H9 (cell line): ENCODE measurements at places on chromosomes 3 and 15.

- no peak for DNase-seq
- H3K27me3 ChIP-seq, result no peaks in the 10 kb centered on the region
- H3K4me1 ChIP-seq, result no peaks in the 10 kb centered on the region
- H3K36me3 ChIP-seq, result no peaks in the 10 kb centered on the region
Observed at GRCh38 chr3:171982828-171983227, 56.5 kb upstream of the FNDC3B start.

- H3K36me3 ChIP-seq, result no peaks in the 10 kb centered on the region
- no peak overlapping the region for H3K4me3 ChIP-seq
- H3K4me1 ChIP-seq, result no peaks in the 10 kb centered on the region
- no peak for DNase-seq
- H3K27me3 ChIP-seq, result no peaks in the 10 kb centered on the region; the same call in 1 of the 2 replicates
- no peak overlapping the region for H3K27ac ChIP-seq
Observed at GRCh38 chr15:84953726-84954125, 27.9 kb upstream of the PDE8A start.

- DNase-seq, result no peak
- H3K27me3 ChIP-seq, result no peaks in the 10 kb centered on the region
- H3K36me3 ChIP-seq, result peaks cover 14% of the 10 kb centered on the region
Observed at GRCh38 chr3:143956838-143957237, 14.8 kb upstream of the DIPK2A start.

GRCh38 chr3:160531311-160531710 lies 34.1 kb downstream of the KPNA4 start:
- no peak overlapping the region for H3K27ac ChIP-seq
- DNase-seq, result no peak
- H3K4me3 ChIP-seq, result no peak overlapping the region
- H3K36me3 ChIP-seq, result peaks cover 46% of the 10 kb centered on the region
- no peaks in the 10 kb centered on the region for H3K4me1 ChIP-seq
- no peaks in the 10 kb centered on the region for H3K27me3 ChIP-seq

DNA sequence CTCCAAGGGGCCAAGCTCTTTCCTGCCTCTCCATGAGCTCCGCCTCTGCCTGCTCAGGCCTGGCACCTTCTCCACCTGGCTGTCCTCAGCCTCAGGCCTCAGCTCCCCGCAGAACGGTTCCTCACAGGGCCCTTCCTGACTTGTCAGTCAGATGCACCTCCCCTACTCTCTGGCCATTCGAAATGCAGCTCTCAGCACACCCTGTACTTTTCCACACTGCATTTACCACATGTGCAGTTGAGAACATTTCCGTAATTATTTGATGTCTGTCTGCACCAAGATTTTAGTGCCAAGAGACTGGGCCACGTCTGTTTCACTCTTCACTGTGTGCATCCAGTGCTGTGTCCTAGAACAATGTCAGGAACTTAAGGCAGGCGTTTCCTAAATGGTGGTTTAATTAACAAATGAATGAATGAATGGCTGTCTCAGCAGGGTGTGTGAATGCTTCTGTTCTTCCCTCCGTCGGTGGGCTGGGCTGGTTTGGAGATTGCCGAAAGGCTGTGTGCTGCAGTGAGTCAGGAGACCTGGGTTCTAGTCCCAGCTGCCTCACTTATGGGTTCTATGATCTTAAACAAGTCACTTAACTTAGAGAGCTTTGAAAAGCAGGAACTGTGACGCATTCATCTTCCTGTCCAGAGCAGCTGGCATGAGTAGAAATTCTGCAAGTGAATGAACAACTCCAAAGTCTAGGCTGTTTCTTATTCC lies 5.4 kb downstream of the MUC4 start:
- H3K4me3 ChIP-seq, result peak overlapping the region; percentile 63
- H3K27me3 ChIP-seq, result no peaks in the 10 kb centered on the region
- H3K36me3 ChIP-seq, result no peaks in the 10 kb centered on the region; the same call in 2 of the 3 replicates
- H3K27ac ChIP-seq, result peak overlapping the region; percentile 86
- DNase-seq, result peak; percentile 92
- peaks cover 10% of the 10 kb centered on the region for H3K4me1 ChIP-seq

DNA sequence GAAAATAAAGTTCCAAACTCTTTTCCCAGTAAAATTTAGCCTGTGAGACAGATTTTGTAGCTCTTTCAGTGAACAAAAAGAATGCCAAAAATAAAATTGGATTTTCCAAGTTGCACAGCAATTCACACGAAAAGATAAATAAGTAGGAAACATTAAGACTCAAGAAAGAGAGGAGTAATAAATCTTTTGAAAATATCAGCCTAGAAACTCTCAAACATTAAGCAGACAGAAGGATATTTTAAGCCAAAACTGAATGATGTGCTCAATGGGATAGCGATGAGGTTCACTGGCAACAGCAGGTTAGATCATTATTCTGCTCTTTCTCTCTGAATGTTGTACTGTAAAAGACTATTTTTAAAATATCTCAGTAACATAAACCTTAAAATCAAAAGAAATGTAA lies 115.0 kb downstream of the STAG1 start:
- no peaks in the 10 kb centered on the region for H3K27me3 ChIP-seq
- H3K4me3 ChIP-seq, result no peak overlapping the region
- H3K4me1 ChIP-seq, result no peaks in the 10 kb centered on the region; the same call in 1 of the 2 replicates
- no peaks in the 10 kb centered on the region for H3K36me3 ChIP-seq
- H3K27ac ChIP-seq, result no peak overlapping the region
- DNase-seq, result no peak

DNA sequence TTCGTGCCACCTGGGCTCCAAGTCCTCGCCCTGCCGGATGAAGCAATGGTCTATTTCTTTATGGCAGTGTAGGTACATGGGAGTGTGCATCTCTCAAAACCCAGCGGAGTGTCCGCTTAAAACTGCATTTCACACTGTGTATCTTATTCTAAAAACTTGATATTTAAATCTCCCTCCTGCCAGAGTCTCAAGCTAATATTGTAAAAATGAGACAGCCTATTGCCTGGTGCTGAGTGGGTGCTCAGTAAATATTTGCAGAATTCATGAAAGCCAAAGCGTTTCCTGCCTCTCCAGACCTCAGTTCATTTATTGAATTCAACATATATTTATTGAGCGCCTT lies 330 bp upstream of the TBC1D2B start:
- H3K27me3 ChIP-seq, result no peaks in the 10 kb centered on the region
- peaks cover 2% of the 10 kb centered on the region; the same call in 1 of the 2 replicates for H3K4me1 ChIP-seq
- DNase-seq, result no peak

- H3K27ac ChIP-seq, result peak overlapping the region; percentile 1
- peaks cover 3% of the 10 kb centered on the region for H3K4me1 ChIP-seq
Observed at GRCh38 chr15:29821416-29822099, 710 bp downstream of the TJP1 start.

DNA sequence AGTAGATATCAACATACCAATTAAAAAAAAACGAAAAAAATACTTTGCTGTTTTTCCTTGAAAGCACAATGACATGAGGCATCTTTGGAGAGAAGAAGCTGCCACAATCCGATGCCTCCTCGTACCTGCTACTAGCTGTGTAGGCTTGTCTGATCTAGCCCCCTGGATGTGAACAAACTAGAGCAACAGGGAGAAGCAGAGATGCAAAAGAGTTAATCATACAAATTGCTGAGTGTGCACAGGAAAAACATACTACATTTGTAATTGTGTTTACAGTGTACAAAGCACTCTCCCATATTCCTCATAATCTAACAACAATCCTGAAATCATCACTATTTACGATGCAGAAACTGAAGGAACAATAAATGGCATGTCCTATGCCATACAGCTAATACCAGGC lies 227.0 kb upstream of the CTNNB1 start:
- H3K4me3 ChIP-seq, result no peak overlapping the region
- H3K36me3 ChIP-seq, result no peaks in the 10 kb centered on the region
- H3K27me3 ChIP-seq, result no peaks in the 10 kb centered on the region
- DNase-seq, result no peak

GRCh38 chr15:59413577-59413976 lies 24.4 kb upstream of the FAM81A start:
- H3K27ac ChIP-seq, result no peak overlapping the region
- H3K36me3 ChIP-seq, result no peaks in the 10 kb centered on the region
- no peak overlapping the region for H3K4me3 ChIP-seq
- DNase-seq, result no peak
- no peaks in the 10 kb centered on the region for H3K27me3 ChIP-seq

DNA sequence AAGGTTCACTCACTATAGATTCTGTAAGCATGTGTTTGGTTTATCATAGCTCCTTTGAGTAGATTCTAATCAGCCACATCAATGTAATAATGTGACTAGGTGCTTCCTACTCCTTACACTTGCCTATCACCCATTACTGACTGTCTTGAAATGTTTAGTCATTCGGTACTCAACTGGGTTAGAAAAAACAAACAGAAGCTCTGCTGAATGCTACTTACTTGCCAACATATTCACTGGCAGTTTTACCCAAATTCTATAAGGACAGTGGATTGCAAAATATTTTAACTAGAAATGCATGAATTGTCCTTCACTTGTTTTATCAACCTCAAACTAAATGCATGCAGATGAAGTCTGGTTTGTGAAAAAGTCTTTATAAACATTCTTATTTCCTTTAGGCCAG lies 352.1 kb upstream of the ALCAM start:
- no peak overlapping the region for H3K4me3 ChIP-seq
- no peaks in the 10 kb centered on the region for H3K27me3 ChIP-seq
- peaks cover under 1% of the 10 kb centered on the region; the same call in 1 of the 3 replicates for H3K36me3 ChIP-seq
- DNase-seq, result no peak
- no peak overlapping the region for H3K27ac ChIP-seq

DNA sequence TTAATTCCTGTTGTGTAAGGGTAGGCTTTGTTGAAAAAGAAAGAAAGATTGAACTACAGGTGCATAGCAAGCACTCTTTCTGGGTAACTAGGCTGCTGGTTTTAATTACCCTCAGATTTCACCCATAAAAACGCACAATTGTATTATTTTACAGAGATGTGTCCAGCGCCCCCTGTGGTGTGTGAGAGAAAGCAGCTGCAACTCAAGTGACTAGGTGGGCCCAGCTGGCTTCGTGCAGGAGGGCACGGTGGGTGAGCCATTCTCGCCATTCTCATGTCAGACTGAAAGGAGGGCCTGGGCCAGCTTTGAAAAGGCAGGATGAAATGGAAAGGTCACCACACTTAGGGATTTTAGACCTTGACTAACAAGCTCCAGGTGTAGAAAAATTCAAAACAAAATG lies 122.6 kb downstream of the LRIG1 start:
- no peaks in the 10 kb centered on the region for H3K27me3 ChIP-seq
- DNase-seq, result peak; percentile 66
- H3K36me3 ChIP-seq, result peaks cover 74% of the 10 kb centered on the region
- H3K4me3 ChIP-seq, result no peak overlapping the region
- H3K27ac ChIP-seq, result no peak overlapping the region
- H3K4me1 ChIP-seq, result no peaks in the 10 kb centered on the region

GRCh38 chr15:54321426-54321825 lies 343.2 kb downstream of the UNC13C start:
- no peaks in the 10 kb centered on the region for H3K36me3 ChIP-seq
- H3K27me3 ChIP-seq, result no peaks in the 10 kb centered on the region
- H3K4me3 ChIP-seq, result no peak overlapping the region
- peaks cover 2% of the 10 kb centered on the region; the same call in 1 of the 2 replicates for H3K4me1 ChIP-seq
- H3K27ac ChIP-seq, result no peak overlapping the region
- no peak for DNase-seq

- H3K27ac ChIP-seq, result no peak overlapping the region
- no peaks in the 10 kb centered on the region for H3K4me1 ChIP-seq
- peaks cover 4% of the 10 kb centered on the region; the same call in 2 of the 3 replicates for H3K36me3 ChIP-seq
- H3K27me3 ChIP-seq, result no peaks in the 10 kb centered on the region
- no peak overlapping the region for H3K4me3 ChIP-seq
Observed at GRCh38 chr3:125179143-125179883, 33.2 kb downstream of the SLC12A8 start.

DNA sequence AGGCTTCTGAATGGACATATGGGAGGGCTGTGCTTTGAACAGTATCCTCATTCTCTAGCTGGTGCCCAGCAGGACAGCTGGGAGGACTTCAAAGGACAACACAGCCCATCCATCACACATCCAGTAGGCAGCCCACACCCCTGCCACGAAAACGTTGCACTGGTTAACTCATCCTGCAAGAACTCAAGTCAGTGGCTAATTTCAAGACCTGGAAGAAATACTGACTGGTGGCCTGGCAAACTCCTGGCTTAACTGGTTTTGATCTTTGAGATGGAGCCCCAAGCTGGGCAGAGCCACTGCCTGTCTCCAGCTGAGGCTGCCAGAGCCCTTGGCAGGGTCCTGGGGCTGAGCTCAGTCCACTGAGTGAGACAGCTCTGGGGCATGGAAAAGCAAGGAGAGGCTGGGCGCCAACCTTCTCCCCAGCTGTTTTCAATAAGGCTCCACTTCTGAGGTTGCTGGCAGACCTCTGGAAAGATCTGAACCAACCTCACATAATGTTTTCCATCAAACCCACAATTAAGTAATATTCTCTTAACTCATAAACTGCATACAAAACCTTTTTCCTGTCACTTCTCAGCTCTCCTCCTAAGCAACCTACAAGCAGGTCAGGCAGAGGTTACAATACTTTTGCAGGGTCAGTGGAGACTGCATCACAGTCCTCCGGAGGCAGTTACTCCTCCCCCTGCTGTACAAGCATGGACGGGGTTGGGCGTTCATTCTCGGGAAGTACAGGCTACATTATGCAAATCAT lies 110.3 kb downstream of the MYLK start:
- no peaks in the 10 kb centered on the region for H3K4me1 ChIP-seq
- DNase-seq, result no peak
- no peak overlapping the region for H3K27ac ChIP-seq
- no peak overlapping the region for H3K4me3 ChIP-seq

DNA sequence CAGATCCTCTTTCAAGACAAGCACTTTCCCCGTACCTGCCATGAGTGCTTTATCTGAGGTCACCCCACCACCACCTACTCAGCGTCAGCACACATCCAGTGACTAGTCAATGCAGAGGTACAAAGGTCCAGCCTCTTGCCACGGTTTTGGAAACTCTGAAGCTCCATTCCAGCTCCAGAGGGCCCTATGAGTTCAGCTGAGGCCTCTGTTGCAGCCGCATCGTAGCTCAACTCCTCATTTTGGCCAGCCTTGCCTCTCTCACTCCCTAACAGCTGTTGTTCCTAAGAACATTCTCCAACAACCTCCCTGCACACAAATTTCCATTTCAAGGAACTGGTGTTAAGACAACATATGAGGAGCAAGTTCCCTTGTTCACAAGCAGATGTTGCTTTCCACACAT lies 405.1 kb upstream of the PROK2 start:
- H3K4me1 ChIP-seq, result no peaks in the 10 kb centered on the region
- peaks cover 5% of the 10 kb centered on the region; the same call in 1 of the 3 replicates for H3K36me3 ChIP-seq
- H3K4me3 ChIP-seq, result no peak overlapping the region
- H3K27ac ChIP-seq, result no peak overlapping the region
- no peak for DNase-seq

- H3K36me3 ChIP-seq, result peaks cover 20% of the 10 kb centered on the region
- H3K27ac ChIP-seq, result no peak overlapping the region
- no peak overlapping the region for H3K4me3 ChIP-seq
- no peaks in the 10 kb centered on the region for H3K27me3 ChIP-seq
Observed at GRCh38 chr3:98885851-98886250, 15.6 kb downstream of the DCBLD2 start.

DNA sequence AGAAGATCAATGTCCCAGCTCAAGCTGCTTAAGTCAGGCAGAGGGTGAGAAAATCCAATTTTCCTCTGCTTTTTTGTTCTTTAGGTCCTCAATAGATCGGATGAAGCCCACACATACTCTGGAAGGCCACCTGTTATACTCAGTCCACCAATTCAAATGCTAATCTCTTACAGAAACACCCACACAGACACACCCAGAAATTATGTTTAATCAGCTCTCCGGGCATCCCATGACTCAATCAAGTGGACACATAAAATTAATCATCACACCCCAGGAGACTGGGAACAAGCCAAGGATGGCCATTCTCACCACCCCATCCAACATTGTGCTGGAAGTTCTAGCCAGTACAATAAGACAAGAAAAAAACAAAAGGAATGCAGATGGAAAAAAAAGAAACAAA lies 67.8 kb upstream of the SLC24A5 start:
- H3K27ac ChIP-seq, result no peak overlapping the region
- no peak for DNase-seq
- H3K27me3 ChIP-seq, result no peaks in the 10 kb centered on the region
- H3K36me3 ChIP-seq, result peaks cover 13% of the 10 kb centered on the region
- no peak overlapping the region for H3K4me3 ChIP-seq
